ENCODE measurements at places on chromosomes 6 and 20.
A peak's percentile ranks its signal among the peaks of the same experiment; 100 is the strongest.

- peak; percentile 67 for DNase-seq
These were observed 16.6 kb downstream of the POM121L2 start for GRCh38 chr6:27295301-27296079.

- DNase-seq, result no peak
These were observed 149.0 kb downstream of the MYB start for GRCh38 chr6:135329851-135330803.

DNA sequence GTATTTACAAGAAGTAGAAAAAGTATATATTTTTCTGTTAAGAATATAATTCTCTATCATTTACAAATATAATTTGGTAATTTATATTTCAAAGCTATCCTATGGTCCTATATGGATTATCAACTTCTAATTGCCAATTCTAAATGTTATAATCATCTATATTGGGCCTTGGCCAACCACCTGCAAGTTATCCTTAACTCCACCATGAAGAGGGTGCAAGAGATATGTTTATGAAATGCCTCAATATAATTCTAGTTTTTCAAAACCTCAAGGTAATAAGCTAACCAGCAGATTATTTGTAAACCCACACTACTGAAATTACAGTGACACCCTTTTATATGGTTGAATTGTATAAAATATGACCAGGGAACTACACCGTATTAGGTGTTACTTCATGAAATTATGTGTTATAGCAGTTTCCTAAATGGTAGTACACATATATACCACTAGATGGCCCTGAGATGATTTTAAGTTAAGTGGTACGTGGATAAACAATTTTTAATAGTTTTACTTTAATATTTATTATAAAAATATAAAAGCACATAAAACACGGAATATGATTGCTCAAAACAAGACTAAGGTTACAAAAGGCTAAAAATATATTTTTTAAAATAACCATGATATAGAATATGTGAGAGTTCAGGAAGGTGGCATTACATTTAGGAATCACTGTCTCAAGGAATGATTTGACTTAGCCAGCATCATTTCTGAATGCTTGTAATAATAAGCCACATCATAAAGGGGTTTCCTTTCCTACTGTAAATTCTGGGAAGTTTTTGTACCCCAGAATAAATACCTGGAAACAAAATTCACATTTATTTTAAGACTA, 9.8 kb upstream of the PNISR start:
- DNase-seq, result peak; percentile 37

- no peak for DNase-seq
These were observed 88.0 kb downstream of the CLIC5 start for GRCh38 chr6:45927421-45928320.

- DNase-seq, result no peak
These were observed 60.4 kb downstream of the SRC start for GRCh38 chr20:37406010-37406998.

DNA sequence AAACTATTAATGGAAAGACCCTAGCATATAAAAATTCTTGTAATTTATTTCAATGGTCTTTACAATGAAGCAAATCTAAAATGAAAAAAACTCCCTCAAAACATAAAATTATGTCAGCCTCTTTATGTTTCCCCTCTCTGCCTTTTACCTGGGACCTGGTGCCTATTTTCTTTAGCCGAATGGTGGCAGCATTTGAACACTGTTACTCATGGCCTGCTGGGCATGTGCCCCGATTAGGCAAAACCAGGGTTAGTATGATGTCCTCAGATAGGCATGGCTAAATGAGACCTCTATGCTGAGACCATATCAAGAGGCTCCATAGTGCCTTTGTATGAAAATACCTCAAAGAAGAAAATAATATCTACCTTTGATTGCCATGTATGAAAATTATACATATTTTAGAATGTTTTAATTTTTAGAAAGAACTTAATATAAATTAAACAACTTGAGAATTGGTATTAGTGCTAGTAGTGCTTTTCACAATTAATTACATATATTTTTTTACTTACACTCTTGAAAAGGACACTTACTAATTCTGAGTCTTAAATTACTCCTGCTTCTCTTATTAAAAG, 22.5 kb upstream of the C6orf58 start:
- peak; percentile 35 for DNase-seq

DNA sequence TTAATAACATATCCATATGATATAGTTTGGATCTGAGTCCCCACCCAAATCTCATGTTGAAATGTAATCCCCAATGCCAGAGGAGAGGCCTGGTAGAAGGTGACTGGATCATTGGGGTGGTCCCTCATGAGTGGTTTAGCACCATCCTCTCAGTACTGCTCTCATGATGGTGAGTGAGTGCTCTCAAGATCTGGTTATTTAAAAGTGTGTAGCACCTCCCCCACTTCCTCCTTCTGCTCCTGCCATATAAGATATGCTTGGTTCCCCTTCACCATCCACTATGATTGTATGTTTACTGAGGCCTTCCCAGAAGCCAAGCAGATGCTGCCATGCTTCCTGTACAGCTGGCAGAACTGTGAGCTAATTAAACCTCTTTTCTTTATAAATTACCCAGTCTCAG, 22.9 kb downstream of the IRF4 start:
- DNase-seq, result no peak
